Activated CD4-positive, alpha-beta T cell treated with anti-CD3 and anti-CD28 coated beads for 24 hours (primary cell): ENCODE measurements at places on chromosomes 11 and 22.

DNA sequence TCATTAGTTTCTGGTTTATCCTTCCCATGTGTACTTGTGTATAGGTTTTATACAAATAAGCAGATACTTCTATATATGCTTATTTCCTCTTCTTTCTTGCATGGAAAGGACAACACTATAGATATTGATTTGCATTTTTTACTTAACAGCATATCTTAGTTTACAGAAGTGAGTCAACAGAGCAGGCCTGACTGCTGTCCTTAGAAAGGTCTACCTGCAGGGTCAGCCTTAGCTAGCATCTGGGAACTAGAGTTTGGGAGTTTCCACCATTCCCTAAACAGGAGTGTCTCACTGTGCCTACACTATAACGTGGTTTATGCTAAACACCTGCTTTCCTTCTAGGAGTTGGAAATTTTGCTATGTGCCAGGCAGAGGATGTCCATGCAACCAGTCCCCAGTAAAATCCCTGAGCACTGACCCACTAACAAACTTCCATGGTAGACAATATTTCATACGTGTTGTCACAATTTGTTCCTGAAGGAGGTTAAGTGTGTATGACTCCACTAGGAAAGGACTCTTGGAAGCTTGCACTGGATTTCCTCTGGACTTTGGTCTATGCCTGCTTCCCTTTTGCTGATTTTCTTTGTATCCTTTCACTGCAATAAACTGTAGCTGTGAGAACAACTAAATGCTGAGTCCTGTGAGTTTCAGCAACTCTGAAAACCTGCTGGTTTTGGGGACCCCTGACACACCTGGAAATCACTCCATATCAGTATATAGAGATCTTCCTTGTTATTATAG, 17.7 kb downstream of the PRR14L start:
- DNase-seq = no peak

- no peak for DNase-seq
These were observed 429 bp upstream of the SLC22A6 start for GRCh38 chr11:62985041-62985750.

GRCh38 chr11:113806406-113806805, 26.8 kb downstream of the CLDN25 start:
- peak; percentile 4 for DNase-seq

GRCh38 chr11:112784323-112785073, 176.7 kb upstream of the NCAM1 start:
- DNase-seq = no peak

- no peak for DNase-seq
These were observed at the start of gene PYGM for GRCh38 chr11:64759722-64760719. Gene PYGM, minus strand, starts transcription at chr11:64759974. Its CDS starts 76 bp downstream, at chr11:64759898.

DNA sequence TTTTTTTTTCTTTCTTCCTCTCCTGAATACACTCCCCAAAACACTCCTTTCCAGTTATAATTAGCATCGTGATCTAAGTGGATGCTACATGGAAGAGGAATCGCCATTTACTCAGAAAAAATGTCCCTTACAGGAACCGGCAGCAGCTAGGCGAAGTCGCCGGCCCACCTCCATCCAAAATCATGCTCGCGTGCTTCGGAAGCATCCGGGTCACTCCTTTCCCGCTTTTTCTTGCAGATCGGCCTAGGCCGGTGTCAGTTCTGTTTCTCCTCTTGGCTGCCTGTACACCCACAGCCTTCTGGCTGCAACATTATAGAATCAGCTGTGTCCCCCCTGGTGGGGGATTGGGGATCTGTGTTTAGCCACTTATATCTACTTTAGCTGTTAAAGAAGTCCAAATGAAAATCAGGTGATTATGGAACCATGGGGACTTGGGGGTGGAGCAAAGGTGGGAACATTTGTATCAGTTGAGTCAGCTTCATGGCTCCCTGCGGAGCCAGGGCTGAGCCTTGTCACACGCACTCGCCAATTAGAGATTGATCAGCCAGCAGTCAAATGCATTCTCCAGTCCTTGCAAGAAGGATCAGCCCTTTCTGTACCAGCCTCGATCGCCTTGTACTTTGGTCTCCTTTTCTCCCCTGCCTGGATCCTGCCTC, 36.3 kb downstream of the ASRGL1 start:
- no peak for DNase-seq

GRCh38 chr11:1228101-1228821, 5.4 kb downstream of the MUC5B start:
- DNase-seq = no peak

- DNase-seq = no peak
These were observed 99.1 kb upstream of the IGLL5 start for GRCh38 chr22:22788460-22789037.

DNA sequence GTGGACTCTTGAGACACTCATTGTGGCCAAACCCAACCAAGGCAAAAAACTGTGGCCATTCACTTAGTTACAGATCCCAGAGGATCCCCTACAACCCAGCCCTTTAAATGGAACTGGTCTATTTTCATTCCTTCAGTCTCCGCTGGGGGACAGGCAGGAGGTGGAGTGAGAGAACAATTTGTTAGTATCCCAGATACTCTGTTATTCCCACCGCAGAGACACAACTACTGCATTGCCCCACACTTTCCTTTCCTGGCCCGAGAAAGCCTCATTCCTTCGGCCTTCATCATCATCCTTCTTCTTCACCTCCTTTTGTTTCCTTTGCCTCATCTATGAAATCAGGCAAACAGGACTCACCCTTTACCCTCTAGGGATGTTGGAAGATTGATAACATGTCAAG, 191.1 kb downstream of the NTM start:
- DNase-seq = no peak

GRCh38 chr11:11748706-11749365, 92.9 kb upstream of the USP47 start:
- no peak for DNase-seq

- no peak for DNase-seq
These were observed 49.3 kb upstream of the SYT13 start for GRCh38 chr11:45335434-45335833.
